Daoy (cell line): ENCODE measurements at places on chromosomes 11 and 22. TPM values are rescaled to one million over a fixed set of nuclear protein-coding genes. Genes with fewer than 3 reads are reported as not detected.
A peak's percentile ranks its signal among the peaks of the same experiment; 100 is the strongest.

- DNase-seq: no peak
These were observed 53.3 kb downstream of the WNT11 start for GRCh38 chr11:76152741-76153570.

DNA sequence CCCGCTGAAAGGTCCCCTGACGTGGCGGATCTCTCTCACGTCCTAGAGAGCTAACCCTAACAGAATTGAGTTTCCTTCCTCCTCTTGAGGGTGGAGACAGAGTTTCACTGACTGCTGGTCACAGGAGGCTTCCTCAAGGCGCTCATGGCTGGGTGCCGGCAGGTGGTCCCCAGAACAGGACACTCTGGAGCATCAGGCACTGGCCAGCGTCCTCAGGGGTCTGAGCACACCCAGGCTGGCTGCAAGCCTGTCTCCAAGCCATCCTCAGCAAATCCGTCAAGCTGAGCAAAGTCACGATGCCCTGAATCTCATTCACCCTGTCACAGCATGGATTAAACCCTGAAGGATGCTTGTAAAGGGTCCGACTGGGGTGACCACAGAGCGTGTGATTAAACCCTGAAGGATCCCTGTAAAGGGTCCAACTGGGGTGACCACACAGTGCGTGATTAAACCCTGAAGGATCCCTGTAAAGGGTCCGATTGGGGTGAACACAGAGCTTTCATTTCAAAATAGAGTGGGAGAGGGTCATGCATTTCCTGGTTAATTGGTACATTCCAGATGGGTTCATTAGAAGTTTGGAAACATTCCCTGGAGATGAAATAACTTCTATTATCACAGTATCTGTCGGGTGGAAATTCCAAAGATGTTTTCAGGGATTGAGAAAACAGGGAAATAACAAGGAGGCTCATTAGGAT is 473.0 kb downstream of the BRD1 start:
- DNase-seq: peak; percentile 38

- DNase-seq: no peak
These were observed 30.0 kb upstream of the CCDC179 start for GRCh38 chr11:22890227-22890626.

The BCL2L13 gene
- total RNA-seq: 58.8 and 61.3 TPM in 2 replicates

- DNase-seq: peak; percentile 81
These were observed 8.2 kb downstream of the CBX7 start for GRCh38 chr22:39144101-39144767.

DNA sequence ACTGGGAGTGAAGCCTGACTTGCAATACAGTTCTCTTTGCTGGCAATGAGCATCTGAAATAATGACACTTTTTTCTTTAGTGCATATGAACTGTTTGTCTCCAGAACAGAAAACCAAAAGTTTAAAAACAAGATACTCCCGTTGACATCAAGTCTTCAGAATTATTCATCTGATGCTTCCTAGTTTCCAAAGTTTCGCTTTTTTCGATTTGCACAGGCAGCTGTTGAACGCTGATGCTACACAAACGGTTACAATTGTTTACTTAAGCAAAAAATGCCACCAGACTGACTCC is 612 bp upstream of the BIRC2 start:
- no peak for DNase-seq

DNA sequence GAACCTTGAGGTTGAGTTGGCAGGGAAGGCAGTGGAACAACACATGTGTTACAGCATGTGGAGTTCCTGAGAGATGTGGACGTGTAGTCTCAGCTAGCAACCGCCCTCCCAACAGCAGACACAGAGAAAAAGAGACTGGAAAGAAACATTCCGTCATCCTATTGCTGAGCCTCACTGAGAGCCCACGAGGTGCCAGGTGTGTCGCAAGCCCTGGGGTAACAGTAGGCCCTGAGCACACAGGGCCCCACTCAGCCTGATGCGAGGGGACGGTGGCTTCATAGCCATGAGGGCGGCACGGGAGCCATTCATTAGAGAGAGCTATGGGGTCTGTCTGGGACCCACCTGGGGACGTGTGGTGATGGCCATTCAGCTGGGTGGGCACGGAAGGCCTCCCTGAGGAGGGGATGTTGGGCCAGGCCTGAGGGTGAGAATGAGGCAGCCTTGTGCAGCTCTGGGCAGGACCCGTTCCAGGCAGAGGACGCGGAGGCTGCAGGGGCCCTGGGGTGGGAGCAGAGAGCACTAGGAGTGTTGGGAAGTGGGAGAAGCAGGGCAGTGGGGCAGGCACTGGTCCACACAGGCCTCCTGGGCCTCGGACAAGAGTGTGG is 26.2 kb downstream of the MPPED1 start:
- DNase-seq: no peak

GRCh38 chr11:120651396-120651795 is 139.8 kb downstream of the GRIK4 start:
- no peak for DNase-seq

DNA sequence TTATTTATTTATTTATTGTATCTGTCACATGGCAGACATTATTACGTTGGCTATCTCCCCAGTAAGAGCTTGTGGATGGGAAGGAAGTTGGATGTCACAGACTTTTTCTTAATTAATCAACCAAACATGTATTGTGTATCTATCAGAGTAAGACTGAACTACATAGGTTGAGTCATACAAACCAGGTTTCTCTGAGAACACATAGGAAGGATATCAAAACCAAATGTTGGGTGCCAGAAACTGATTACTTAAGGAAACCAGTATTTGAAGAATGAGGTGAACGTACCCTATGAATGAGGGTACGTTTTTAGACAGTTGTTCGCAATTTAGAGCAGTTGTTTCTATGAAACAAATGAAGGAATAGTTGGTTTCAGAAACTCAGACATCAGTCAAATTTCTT is 136.4 kb downstream of the SLC17A6 start:
- DNase-seq: no peak

The TSGA10IP gene
- not detected in 2 replicates for total RNA-seq

GRCh38 chr11:9775398-9775779 is 111.5 kb downstream of the SWAP70 start:
- no peak for DNase-seq

- peak; percentile 1 for DNase-seq
These were observed at the start of gene SCT for GRCh38 chr11:626475-627307. SCT (minus strand) TSS chr11:627181; CDS start chr11:627143, 38 bp downstream.

- peak; percentile 65 for DNase-seq
These were observed 145.5 kb downstream of the RBFOX2 start for GRCh38 chr22:35883031-35883620.

GRCh38 chr11:76668362-76669155 is 2.0 kb downstream of the LRRC32 start:
- DNase-seq: no peak

- no peak for DNase-seq
These were observed 826.3 kb downstream of the DLG2 start for GRCh38 chr11:84800755-84801346.

- DNase-seq: no peak
These were observed 81.9 kb upstream of the SLC25A18 start for GRCh38 chr22:17481424-17481823.

DNA sequence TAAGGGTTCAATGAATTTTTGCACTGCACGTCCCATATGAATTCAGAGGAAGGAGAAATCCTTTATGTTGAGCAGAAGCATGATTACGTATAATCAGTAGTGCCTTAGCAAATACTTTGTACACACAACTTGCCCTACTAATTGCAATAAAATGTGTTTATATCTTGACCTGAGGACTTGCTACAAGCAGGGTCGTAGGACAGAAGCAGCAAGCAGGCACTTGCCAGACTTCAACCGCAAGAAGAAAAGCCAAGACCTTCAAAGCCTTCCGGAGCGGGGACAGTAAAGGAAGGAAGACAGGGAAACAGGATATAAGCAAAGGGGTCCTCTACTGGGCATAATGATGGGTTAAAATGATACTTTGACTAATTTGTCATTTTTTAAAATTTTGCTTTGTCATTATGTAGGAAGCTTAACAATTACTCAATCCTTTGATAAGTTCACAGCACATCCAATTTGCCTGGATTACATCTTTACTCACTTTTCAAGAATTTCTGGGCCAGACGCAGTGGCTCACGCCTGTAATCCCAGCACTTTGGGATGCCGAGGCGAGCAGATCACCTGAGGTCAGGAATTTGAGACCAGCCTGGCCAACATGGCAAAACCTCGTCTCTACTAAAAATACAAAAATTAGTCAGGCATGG is 23.2 kb upstream of the UBASH3B start:
- DNase-seq: no peak

- DNase-seq: no peak
These were observed 33.8 kb downstream of the RASSF10 start for GRCh38 chr11:13042873-13043342.

GRCh38 chr11:67996051-67996450 is 7.8 kb downstream of the UNC93B1 start:
- DNase-seq: no peak

GRCh38 chr11:36350137-36350513 is 54.0 kb downstream of the PRR5L start:
- DNase-seq: no peak

The TSSK2 gene
- not detected in 2 replicates for total RNA-seq

- no peak for DNase-seq
These were observed 37.1 kb upstream of the SWAP70 start for GRCh38 chr11:9626496-9627394.

The TEAD1 gene
- total RNA-seq: 37.2 and 55.4 TPM in 2 replicates

GRCh38 chr11:75593286-75593915 is 31.3 kb downstream of the SERPINH1 start:
- no peak for DNase-seq

The KLHL35 gene
- 8.7 and 12.3 TPM in 2 replicates for total RNA-seq

DNA sequence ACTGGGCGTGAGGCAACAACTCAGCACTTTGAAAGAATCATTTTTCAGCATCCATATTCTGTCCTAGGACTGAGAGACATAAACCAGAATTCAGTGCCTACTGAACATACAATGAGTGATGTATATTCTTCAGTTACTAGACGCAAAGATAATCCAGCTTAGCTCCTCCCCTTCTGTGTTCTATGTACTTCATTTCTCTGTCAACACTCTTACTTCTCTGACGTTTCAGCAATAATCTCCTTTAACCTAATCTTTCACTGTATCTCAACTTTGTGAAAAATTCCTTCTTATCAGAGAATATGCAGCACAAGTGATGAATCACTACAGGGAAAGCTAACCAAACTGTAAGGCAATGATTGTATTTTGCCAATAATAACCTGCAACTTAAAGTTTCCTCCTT is 2.5 kb upstream of the OR51B5 start:
- no peak for DNase-seq

The MMP27 gene
- total RNA-seq: not detected in 2 replicates

The HBG1 gene
- total RNA-seq: not detected in 2 replicates

The OR8G1 gene
- total RNA-seq: not detected in 2 replicates

DNA sequence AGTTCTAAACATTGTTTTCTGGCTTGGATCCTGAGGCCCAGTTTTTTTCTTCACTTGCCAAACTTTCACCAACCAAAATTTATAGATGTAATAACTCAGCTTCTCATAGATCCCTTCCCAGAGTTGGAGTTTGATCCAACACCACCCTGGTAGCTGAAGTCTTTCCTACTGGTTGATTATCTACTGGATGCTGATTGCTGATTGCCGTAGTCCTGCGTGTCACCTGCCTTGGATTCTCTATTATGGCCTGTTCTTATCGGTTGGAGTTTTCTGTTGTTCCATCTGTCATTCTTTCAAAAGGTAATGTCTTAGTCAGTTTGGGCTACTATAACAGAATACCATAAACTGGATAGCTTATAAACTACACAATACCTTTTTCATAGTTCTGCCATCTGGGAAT is 17.3 kb upstream of the OR6X1 start:
- DNase-seq: no peak

GRCh38 chr22:50192436-50193204 is 6.9 kb downstream of the TRABD start:
- DNase-seq: no peak

DNA sequence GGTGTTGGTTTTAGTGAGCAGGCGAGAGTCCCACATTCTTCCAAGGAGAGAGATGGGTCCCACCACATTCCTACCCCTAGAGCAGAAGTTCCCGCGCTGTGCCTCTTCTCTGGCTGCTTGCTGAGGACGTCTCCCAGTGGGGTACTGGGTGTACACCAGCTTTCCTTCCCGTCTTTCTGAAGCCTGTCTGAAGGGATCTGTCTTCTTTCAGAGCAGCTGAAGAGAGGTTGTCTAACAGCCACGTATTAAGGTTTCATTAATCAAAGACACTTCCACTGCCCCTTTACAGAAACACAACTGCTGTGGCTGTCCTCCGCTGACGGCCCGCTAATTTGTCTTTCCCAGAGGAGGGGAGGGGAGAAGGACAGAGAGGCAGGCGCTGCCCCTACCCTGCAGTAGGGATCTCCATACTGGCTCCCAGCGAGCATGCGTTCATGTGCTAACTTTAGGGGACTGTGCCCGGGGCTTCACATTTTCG is 56.0 kb downstream of the ZBTB16 start:
- no peak for DNase-seq

- DNase-seq: no peak
These were observed 94.9 kb downstream of the FAR1 start for GRCh38 chr11:13763341-13763740.

GRCh38 chr11:85627332-85627997 is at the start of gene DLG2:
DLG2 (minus strand) TSS chr11:85627344.
- peak; percentile 34 for DNase-seq

DNA sequence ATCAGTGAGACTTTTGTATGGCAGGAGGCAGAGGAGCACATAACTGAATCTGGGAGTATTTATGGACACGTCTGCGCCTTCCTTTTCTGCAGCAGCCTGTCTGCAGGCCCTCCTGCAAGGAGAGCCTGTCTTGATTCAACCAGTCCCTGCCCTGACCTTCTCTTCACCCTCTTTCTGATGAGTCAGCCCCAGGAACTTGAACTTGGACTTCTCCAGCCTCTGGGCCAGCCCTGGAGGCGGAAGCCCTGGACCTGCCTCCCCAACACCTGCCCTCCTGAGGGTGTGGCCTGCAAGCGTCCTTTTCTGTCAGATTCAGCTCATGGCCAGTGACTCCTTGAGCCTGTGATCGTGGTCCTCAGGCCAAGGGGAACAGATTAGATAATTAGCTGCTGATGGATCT is 20.0 kb downstream of the DAGLA start:
- DNase-seq: peak; percentile 67

DNA sequence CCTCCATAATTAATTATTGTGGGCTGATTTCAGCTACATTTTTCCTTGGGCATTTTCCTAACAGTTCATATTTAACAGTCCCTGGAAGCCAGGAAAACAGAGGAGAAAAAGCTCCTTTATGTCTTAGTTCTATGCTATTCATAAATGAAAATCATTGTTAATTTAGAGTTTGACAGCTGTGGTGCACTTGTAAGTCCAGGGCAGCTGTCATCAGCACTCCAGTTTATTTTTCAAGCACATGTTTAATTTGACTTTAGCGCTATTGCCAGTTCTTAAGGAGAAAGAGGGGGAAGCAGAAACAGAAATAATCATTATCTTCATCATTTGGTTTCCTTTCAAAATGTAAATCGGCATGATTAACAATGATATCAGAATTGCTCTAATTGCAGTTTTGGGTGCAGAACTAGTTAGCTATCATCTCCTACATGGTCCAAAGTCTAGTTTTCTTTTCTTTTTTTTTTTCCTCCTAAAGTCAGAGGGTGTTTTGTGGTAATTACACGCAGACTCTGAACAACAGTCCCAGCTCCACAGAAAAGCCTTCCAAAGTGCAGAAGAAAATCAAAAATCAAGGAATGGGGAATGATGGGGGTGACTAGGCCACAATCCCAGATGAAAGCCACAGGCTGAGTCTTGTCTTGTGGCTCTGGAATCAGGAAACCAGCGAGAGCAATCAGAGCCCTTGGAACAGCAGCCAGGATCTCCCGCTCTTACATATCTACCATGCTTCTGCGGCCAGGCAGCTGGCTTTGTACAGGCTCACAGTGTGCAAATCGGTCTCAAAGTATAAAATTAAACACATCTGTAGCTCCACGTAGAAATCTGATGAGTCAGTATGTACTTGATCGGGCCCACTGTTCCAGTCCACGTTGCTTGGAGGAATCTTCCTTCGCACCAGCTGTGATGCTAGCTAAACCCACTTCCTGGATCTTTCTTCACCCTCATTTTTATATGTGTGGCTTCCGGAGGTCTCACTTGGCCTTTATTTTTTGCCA is 91.9 kb downstream of the SPON1 start:
- DNase-seq: no peak
